ENCODE measurements at places on chromosomes 6 and 20.
A peak's percentile ranks its signal among the peaks of the same experiment; 100 is the strongest.

- DNase-seq, result no peak
These were observed 49.3 kb downstream of the PRR18 start for GRCh38 chr6:166258854-166259276.

DNA sequence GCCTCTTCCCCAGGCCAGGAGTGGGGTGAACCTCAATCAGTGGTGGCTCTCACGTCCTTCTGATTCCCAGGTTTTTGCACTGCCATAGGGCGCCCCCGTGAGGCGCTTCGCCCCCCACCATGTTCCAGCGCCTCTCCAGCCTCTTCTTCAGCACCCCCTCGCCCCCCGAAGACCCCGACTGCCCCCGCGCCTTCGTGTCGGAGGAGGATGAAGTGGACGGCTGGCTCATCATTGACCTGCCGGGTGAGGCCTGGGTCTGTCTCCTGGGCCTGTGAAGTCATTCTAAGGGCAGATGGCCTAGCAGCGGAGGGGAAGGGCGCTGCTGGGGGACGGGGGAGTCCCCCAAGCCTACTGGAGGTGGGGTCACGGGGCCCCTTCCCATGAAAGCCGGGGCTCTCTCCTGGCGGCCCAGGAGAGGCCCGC, 4.5 kb downstream of the TP53INP2 start:
- peak; percentile 87 for DNase-seq

DNA sequence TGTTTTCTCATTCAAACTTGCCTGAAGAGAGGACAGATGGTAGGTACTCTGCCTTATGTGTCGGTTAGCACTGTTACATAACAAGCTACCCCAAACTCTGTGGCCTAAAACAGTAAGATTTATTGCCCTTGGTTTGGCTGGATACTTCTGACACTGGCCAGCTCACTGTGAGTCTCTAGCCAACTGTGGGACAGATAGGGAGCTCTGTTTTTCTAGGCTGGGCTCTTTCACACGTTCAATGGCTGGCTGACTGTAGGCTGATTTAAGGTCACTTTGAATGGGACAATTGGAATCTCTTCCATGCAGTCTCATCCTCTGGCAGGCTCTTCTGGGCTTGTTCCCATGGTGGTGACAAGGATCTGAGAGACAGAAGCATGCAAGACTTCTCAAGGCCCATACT, 39.4 kb upstream of the JAG1 start:
- DNase-seq, result no peak

GRCh38 chr6:87756858-87757257, 54.8 kb upstream of the AKIRIN2 start:
- DNase-seq, result no peak

GRCh38 chr20:12047838-12048432, 130.2 kb downstream of the BTBD3 start:
- DNase-seq, result no peak

All from SW 1271 (cell line).